D721Med (cell line): ENCODE measurements at places on chromosomes 7 and 10.
A peak's percentile ranks its signal among the peaks of the same experiment; 100 is the strongest.

DNA sequence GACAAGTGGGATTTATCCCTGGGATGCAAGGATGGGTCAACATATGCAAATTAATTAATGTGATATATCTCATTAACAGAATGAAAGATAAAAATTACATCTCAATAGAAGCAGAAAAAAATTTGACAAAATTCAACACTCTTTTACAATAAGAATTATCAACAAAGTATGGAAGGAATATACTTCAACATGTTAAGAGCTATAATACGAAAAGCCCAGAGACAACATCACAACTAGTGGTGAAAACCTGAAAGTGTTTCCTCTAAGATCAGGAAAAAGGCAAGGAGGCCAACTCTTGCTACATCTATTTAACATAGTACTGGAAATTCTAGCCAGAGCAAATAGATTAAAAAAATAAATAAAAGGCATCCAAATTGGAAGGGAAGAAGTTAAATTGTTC, 970.0 kb upstream of the POT1 start:
- no peak for DNase-seq

GRCh38 chr10:108362296-108362695, 1197.8 kb upstream of the SORCS1 start:
- no peak for DNase-seq

DNA sequence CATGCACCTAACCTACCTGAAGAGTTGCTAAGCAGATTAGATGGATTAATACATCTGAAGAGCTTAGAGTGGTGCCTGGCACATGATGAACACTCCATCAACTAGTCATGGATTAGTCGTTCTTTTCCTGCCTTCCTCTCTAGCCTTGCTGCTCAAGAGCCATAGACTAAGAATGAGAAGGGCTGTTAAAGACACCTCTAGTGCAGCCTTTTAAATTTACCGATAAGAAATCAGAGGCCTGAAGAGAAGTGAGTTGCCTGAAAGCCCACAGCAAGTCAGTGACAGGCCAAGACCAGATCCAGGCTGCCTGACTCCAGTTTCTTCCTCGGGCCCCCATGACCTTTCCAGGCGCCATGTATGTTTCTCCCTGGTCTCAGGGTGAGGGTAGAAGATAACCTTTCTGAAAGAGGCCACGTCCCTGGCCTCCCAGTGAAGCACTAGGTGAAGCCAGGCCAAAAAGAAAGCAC, 6.5 kb downstream of the TSPAN15 start:
- peak; percentile 67 for DNase-seq

- no peak for DNase-seq
Observed at GRCh38 chr7:40008223-40008815, 58.3 kb downstream of the CDK13 start.

DNA sequence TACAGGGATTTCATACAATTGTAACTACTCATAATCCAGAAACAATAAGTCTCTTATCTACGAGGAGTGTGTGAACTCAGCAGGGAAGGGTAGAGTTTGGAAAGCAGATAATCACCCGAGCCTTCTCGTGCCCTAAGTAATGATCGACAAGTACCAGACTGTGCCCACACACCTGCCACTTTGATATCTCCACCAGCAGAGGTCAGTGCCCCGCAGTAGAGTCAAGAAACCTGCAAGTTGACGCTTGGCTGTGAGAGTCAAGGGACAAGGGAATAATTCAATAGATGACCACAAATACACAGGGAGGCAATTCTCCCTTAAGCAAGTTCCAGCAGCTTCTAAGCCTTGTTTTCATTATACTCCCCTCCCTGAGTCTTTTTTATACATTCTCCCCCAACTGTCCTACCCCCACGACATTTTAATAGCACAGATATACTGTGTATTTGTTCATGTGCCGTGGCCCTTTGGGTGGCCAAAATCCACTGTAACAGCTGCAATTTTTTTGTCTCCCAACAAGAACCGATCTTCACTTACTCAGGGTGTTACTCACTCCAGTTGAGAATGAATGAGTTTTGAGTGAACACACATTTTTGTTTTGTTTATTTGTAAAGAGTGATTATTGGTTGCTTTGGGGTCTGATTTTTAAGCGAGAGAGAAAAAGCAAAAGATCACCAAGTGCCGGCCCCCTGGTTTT, 106.9 kb upstream of the RHEB start:
- no peak for DNase-seq

- DNase-seq, result no peak
Observed at GRCh38 chr7:150324373-150324961, 1.1 kb upstream of the ACTR3C start.

- DNase-seq, result no peak
Observed at GRCh38 chr7:155255621-155256020, 42.1 kb upstream of the INSIG1 start.

DNA sequence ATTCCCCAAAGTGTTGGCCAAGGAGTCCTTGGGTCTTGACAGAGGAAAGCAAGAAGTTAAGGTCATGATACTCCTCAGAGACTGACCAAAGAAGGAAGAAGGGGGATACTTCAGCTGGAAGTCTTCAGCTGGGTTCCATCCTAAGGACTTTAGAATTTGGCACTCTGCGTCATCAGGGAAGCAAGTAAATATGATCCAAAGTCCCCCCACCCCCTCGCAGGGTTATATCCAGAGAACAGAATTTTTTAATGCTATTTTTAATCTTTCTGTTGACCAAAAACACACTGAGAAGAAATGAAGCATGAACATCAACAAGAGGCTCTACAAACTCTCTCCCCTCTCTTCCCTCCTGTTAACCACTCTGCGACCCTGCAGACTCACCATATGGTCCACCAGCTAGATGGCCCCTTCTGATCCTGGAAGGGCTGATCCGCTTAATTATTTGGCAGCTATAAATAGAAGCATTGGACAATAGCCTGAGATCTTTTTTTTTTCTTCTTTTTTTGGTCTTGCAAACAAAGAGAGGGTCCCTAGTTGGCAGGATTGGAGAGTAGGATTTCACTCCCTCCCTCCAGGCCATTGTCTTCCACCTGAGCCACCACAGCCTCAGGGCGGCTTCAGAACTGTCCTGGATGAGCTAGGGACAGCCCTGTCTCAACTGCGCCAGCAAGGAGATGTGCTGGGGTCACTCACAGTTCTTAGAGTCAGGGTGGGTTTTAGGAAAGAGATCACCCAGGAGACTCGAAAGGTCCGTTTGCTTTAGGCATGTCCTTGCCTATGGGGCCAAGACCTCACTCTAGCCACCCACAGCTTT, 196.0 kb downstream of the KCNMA1 start:
- DNase-seq, result peak; percentile 54

DNA sequence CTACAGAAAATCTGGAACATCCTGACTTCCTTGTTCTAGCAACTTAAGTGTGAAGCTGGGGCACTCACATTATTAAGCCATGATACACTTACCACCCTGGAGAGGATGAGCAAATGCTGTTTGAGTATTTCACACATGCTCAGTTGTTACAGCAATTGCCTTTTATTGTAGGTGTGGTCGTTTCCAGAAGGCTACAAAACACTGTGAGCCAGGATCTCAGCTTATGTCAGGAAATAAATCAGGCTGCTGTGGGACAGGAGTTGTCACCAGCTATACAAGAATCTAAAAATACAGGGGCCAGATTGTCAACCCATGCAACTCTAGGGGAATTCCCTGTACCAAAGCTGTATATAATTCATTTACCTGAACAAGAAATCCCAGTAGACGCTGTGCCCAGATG, 273.3 kb upstream of the SP4 start:
- DNase-seq, result no peak
